Left forelimb (tissue), 1 donor: ENCODE measurements at places on chromosomes 16 and 17.

- no peak for DNase-seq
Measured at GRCh38 chr17:57294629-57295501, 38.5 kb downstream of the MSI2 start.

DNA sequence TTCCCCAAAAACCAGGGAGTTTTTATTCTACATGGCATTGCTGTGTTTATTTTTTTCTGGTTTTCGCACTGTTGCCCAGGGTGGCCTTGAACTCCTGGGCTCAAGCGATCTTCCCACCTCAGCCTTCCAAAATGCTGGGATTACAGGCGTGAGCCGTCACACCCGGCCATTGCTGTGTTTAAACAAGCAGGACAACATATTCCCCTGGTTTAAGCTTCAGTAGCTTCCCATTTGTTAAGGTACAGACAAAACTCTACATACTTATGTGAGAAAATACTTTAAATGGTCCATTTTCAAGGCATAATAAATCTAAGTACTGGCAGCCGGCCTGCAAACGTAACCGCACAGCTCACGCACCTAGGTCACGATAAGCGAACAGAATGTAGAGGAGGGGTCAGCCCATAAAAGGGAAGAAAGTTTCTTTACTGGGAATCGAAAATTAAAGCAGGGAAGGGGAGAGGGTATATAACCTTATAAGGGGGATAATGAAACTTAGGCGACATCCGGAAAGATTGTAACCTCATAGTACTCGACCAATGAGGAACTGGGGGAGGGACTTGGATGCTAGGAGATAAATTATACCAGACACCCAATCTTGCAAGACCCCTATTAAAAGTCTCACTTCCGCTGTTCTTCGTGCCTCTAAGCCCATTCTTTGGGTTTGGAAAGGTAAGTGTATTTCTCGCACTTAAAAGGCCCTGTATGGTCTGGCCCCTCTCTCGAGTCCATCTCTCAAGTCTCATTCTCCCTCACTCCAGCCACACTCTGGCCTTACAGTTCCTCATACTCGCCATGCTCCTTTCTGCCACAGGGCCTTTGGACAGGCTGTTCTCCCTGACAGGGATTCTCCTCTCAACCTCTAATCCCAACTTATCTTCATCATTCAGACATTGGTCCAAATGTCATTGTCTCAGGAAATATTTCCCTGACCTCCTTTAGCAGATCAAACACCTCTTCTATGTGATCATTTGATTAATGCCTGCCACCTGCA is 59.2 kb downstream of the TEX14 start:
- no peak for DNase-seq

- no peak for DNase-seq
Measured at GRCh38 chr16:23876256-23876896, 40.6 kb downstream of the PRKCB start.

- no peak for DNase-seq
Measured at GRCh38 chr17:30443721-30444120, 33.5 kb upstream of the GOSR1 start.

GRCh38 chr17:17512866-17513265 is 16.7 kb upstream of the RASD1 start:
- DNase-seq, result no peak

- no peak for DNase-seq
Measured at GRCh38 chr17:58189436-58190146, 2.9 kb upstream of the EPX start.

DNA sequence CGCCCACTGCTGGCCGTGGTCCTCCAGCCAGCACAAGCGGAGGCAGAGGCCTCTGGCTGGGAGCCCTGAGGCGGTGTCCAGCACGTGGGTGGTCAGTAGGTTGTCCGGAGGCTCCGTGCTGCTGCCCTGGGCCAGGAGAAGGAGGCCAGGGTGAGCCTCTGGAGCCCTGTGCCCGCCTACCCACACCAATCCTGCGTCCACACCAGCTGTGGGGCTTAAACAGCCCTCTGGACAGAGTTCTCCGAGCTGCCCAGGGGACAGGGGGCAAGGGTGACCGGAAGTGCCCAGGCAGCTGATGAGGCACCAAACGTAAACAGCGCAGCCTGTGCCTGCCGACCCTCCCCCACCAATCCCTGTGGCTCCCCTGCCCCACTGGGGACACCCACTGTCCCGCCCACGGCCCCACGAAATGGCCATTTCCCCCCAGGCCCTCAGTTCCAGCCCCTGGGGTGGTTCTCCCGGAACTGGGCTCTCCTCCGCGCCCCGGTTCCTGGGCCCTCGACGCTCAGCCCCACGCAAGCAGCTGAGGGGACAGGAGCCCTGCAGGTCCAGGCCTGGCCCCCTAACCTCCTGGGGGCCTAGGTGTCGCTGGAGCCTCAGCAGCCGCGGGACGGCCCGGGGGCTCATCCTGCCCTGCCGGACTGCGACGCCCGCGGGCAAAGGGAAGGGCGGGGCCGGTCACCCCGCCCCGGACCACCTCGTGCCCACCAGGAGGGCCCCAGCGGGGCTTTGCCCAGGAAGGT is 27.9 kb upstream of the DBNDD1 start:
- DNase-seq, result no peak

DNA sequence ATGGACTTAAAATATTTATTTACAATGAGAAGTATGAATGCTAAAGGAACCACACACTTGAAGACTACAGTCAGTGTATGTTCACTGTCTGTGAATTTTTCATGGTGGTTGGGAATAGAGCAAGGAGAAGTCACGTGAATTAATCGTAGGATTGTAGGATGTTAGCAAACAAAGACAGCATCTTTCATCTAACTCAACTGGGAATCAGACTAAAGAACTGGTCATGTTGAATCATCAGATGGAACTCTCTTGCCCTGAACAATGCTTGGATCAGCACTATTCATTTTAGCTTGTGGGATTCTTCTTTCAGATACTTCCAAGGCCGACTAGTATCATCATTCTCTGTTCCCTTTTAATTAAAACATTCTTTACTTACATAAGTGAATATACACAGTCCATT is 18.1 kb downstream of the KCNJ2 start:
- no peak for DNase-seq
